GM23248 (cell line): ENCODE measurements at places on chromosomes 11 and 22. TPM values are rescaled to one million over a fixed set of nuclear protein-coding genes. Genes with fewer than 3 reads are reported as not detected.

DNA sequence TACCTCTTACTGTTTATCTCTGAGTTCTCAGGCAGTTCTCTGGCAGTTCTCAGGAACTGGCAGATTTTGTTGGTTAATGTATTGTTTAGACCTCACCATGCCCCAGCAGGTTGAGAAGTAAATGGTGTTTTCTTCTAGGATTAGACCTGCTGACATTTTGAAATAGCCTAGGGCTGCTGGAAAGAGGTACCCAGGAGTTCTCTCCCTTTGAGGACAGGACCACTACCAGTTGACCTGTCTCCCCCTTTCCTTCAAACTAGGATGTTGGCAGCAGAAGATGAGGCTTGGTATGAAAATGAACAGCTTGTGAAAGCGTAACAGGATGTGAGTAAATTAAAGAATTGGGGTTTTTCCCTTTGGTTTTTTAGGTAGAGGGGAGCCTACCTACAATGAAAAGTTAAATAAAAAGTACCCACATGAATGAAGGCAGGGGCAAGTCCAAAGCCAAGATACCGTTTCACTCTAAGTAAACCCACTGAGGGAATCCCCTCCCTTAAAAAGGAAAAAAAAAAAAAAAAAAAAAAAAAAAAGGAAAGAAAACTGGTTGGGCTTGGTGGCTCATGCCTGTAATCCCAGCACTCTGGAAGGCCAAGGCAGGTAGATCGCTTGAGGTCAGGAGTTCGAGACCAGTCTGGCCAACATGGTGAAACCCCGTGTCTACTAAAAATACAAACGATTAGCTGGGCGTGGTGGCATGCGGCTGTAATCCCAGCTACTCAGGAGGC is 96.2 kb downstream of the PDHX start:
- peaks cover 40% of the 10 kb centered on the region for H3K4me1 ChIP-seq
- no peak overlapping the region for H3K27ac ChIP-seq
- H3K27me3 ChIP-seq: no peaks in the 10 kb centered on the region
- no peak overlapping the region for H3K4me3 ChIP-seq
- H3K36me3 ChIP-seq: no peaks in the 10 kb centered on the region

DNA sequence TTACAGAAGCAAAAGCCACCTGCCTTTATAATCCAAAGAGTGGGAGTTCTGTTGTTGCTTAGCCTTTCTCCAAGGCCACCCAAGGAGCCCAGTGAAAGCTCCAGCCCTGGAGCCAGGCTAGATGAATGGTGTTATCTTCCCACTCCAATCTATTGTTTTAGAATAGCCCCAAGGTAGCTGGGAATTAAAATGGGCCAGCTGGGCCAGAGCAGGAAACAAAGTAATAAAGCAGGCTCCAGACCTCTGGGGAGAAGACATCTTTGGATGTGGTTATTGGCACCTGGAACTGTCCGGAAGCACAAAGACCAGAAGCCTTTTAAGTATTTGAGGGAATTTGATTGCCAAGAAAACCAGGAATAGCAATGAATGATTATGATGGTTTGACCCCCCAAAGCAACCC is 8.8 kb downstream of the C11orf96 start:
- H3K27me3 ChIP-seq: no peaks in the 10 kb centered on the region
- H3K27ac ChIP-seq: no peak overlapping the region
- no peak for DNase-seq
- H3K4me1 ChIP-seq: peaks cover 11% of the 10 kb centered on the region

The PIK3IP1 gene
- 8.3 and 16.1 TPM in 2 replicates for total RNA-seq

The POLR2L gene
- 67.8 and 113 TPM in 2 replicates for total RNA-seq

The RASD2 gene
- 0.76 and 3.7 TPM in 2 replicates for total RNA-seq
